ENCODE measurements at places on chromosomes 13 and 19.

DNA sequence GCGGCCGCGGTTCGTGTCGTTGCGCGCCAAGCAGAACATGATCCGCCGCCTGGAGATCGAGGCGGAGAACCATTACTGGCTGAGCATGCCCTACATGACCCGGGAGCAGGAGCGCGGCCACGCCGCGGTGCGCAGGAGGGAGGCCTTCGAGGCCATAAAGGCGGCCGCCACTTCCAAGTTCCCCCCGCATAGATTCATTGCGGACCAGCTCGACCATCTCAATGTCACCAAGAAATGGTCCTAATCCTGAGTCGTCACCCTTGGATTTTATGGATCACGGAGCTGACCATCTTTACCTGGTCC, 475 bp downstream of the MRPL57 start:
- DNase-seq = no peak

DNA sequence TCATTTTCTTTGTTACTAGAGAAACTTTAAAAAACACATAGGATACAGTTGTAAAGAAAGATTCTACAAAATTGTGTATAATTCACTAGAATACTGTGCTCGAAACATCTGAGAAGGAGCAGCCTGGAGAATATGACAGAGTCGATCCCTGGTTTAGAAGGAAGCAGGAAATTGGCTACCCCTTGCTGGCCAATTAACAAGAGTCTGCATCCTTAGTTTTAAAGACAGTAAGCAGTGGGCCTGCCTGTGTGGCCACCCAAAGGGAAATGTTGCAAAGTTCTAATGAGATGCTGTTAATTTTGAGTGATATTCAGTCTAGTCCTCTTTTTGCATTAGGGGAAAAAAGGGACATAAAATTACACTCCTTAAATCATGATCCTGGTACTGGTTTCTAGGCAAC, 988.6 kb downstream of the PCDH17 start:
- DNase-seq = no peak

GRCh38 chr19:55672418-55672817, 2.6 kb upstream of the EPN1 start:
- no peak for DNase-seq

DNA sequence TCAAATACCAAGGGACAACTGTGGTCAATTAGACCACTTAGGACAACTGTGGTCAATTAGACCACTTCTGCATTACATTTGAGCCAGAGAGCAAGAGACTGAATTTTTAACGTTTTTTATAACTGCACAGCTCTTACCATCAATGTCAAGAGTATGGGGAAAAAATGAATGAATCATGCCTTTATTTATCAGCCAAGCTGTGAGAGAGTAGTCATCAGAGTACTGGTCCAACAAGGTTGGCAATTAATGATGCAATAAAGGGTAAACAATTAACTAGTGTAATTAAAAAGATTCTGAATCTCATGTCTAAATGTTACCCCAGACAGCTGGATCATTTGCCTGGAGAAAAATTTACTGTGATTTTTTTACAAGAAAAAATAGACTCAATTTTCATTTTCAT, 381.1 kb downstream of the LIG4 start:
- no peak for DNase-seq

GRCh38 chr19:12937093-12937926, 1.1 kb upstream of the CALR start:
- DNase-seq = no peak

- peak; percentile 92 for DNase-seq
Measured at GRCh38 chr13:67278235-67278634, 48.1 kb upstream of the PCDH9 start.

GRCh38 chr13:26446751-26447150, 110.7 kb upstream of the WASF3 start:
- DNase-seq = no peak

- no peak for DNase-seq
Measured at GRCh38 chr19:35328851-35329285, at the start of gene CD22. TSS of gene CD22 (plus strand) at chr19:35329187. CDS start at chr19:35332041, 2,854 bp downstream.

- no peak for DNase-seq
Measured at GRCh38 chr19:11288349-11288748, 7.6 kb upstream of the TSPAN16 start.

DNA sequence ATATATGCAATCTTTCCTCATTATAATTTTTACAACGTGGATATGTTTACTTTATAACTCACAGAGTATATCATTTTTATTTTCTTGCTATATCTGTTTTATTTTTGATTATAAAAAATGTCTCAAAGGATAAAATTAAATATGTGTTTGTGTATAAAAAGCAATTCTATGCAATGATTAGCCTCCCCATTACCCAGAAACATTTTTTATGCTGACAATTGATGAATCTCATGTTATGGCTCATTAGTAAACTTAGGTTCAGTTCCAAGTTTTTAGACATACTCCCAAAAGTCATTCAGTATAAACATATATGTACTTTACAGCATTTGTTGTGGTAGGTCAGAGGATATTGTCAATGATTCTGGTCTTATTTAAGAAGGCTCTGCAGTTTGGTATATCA, 540.1 kb upstream of the SPRY2 start:
- no peak for DNase-seq

DNA sequence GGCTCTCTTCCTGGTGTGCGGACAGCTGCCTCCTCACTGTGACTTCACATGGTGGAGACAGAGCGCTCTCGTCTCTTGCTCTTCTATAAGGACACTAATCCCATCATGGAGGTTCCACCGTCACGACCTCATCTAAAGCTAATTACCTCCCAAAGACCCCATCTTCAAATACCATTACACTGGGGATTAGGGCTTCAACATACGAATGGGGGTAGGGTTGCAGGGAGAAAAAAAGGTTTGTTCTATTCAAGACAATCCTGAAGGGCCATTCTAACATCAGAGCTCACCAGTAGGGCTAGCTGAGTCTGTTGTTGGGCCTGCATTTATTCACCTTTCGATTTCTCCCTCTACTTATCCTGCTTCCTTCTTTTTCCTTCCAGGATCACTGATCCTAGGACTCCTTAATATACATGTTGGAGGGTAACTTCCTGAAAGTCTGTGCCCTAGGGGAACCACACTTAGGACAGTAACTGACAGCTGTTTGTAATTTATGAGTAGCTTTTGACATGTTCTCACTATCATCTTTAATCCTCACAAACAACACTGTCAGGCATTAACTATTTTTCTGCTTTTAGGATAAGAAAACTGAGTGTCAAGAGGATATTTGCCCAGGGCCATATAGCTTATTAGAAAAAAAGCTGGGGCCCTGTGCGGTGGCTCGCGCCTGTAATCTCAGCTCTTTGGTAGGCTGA, 18.8 kb upstream of the GTF2F2 start:
- no peak for DNase-seq

GRCh38 chr19:38917921-38918491, 6.0 kb upstream of the CCER2 start:
- no peak for DNase-seq

DNA sequence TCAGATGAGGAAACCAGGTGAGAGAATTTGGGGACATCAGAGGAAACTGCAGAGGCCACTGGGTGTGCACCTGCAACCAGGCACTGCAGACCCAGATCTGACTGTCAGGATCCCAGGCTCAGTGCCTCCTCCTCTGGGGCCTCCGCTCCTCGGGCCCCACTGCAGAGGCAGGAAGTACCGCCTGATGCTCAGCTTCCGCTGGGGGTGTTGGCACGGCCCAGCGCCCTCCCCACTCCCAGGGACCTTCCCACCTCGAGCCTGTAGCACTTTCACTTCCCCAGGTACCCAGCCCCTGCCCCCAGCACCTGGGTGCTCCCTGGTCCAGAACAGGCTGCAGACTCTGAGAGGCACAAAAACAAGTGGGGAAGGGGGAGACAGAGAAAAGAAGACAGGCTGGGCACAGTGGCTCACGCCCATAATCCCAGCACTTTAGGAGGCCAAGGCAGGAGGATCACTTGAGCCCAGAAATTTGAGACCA, 1.4 kb upstream of the CD37 start:
- no peak for DNase-seq

DNA sequence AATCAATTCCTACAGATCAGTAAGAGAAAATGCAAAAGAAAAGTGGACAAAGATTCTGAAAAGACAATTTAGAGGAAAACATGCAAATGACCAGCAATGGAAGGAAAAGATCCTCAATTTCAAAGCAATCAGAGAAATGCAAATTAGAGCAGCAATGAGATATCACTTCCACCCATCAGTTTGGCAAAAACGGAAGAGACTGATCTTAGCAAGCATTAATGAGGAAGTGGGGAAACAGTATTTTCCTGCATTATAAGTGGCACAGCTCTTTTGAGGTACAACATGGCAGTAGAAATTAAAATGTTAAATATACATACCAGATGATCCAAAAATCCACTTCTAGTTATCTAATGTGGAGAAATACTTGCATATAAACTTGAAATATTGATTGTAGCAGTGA, 69.1 kb upstream of the SLC7A1 start:
- DNase-seq = no peak

DNA sequence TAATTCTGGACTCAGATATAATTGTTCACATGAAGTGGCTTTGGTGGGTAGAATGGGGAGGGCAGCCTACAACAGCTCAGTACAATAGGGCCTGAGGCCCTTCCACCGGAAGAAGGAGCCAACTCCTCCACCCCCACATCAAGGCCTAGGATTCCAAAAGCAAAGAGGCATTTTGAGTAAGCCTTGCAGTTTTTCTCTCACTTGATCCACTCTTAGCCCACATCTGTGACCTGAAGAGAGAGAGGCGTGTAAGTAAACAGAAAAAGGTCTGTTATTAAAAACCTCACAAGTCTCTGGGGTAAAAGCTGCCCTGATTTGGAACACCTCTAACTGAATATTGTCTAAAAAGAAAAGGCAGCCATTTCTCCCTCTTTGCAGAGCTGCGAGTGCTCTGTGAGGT, 214.1 kb upstream of the KL start:
- DNase-seq = no peak

DNA sequence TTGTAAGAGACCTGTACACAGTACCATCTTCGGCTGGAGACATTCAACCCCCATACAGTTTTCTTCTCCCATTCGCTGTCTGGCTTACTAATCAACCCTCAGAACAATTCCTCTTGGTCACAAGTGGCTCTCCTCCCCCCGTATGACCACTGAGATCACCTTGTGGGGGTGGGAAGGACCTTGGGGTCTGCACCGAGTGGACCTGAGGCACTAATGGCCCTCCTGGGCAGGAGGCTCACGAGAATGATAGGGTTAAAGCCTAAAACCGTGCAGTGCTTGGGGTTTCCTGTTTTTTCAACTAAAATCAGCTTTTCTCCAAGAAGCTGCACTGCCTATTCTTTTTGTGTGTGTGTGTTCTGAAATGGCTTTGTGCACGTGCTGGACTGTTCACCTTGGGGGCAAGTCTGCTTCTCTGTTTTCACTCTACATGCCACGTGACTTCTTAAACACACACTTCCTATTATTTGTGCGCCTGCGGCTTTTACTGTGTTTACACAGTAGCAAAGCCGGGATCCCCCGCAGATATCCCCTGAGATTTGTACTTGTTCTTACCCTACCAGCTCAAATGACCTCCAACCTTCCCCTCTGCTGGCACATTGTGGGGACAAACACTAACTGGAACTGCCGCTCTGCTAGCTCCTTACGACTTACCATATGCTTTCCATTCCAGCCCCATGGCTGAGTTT, 12.3 kb downstream of the RBM26 start:
- no peak for DNase-seq

GRCh38 chr19:30862876-30863275, 486.4 kb downstream of the TSHZ3 start:
- no peak for DNase-seq

DNA sequence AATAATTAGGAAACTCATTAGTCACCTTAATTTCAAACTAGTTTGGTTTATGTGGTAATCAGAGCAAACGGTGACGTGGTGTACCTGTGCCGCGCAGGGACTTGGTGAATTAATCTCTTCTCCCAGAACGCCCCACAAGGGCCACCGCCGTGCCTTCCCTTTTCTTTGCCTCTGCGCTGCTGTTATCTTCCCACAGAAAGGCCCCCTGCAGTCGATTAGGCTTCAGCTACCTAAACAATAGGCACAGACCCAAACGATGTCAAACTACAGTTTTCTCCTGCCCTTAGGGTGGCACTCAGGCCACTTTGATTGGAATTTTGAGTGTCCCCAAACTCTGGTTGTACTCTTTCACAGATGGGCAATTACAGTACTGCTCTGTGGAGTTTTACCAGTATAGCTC, 115.5 kb downstream of the GGACT start:
- no peak for DNase-seq

- no peak for DNase-seq
Measured at GRCh38 chr13:113540523-113540922, 44.0 kb upstream of the TFDP1 start.

- DNase-seq = no peak
Measured at GRCh38 chr19:10617409-10618121, 7.8 kb upstream of the SLC44A2 start.

DNA sequence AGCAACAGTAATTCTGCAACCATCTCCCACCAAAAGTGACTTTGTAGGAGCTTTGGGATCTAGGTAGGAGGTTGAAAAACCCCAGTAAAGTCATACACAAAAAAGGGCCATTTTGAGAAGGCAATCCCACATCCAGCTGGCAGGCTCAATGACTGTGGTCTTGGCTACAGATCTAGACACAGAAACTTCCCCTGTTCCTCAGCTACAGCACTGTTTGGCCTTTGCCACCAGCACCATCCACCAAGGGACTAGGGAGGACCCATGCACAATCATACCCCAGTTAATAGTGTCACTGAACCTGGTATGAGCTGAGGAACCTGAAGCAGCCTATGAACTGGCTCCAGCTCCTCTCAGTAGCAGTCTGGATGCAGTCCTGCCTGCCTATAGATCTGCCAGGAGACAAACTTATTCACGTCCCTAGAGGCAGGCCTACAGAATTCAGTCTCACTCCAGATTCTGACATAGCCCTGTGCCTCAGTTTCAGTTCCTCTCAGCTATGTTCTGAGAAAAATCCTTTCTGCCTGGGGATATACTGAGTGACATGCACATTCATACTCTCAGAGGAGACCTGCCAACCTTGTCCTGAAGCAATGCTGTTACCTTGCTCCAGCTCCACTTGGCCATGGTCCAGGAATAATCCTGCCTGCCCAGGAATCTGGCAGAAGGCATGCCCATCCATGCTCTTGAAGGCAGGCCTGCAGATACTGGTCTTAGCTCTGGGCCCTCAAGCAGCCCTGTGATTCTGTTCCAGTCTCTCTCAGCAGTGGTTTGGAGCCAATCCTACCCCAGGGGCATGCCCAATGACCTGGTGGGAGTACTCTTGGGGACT, 2048.3 kb upstream of the PCDH20 start:
- DNase-seq = no peak

- DNase-seq = no peak
Measured at GRCh38 chr19:8459095-8459494, 14.3 kb downstream of the HNRNPM start.

GRCh38 chr13:61727767-61728166, 312.1 kb upstream of the PCDH20 start:
- no peak for DNase-seq
